ENCODE measurements at places on chromosomes 4 and X. TPM values are rescaled to one million over a fixed set of nuclear protein-coding genes. Genes with fewer than 3 reads are reported as not detected.

Gene LRRC66
- total RNA-seq: 0.30 TPM

Gene GAGE12F
- total RNA-seq: not detected

DNA sequence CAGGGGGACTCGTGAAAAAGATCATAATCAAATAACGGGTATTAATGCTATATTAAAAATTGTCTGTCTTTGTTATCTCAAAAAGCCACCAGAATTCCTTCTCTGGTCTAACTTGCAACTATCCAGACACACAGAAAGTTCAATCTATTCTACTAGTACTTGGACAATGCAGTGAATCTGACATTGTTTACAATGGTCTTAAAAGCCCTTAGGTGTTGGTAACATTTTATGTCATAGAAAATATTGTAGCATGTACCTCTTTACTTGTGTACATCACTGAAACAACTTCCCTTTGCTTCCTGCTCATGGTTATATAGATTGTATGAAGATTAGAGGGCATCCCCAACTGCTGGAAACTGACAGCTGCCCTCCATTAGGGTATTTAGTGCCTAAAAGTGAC is 71.1 kb upstream of the PPP3CA start:
- no peaks in the 10 kb centered on the region for H3K27me3 ChIP-seq
- H3K4me3 ChIP-seq: no peak overlapping the region
- H3K4me1 ChIP-seq: peaks cover 38% of the 10 kb centered on the region
- no peaks in the 10 kb centered on the region for H3K36me3 ChIP-seq
- DNase-seq: no peak

DNA sequence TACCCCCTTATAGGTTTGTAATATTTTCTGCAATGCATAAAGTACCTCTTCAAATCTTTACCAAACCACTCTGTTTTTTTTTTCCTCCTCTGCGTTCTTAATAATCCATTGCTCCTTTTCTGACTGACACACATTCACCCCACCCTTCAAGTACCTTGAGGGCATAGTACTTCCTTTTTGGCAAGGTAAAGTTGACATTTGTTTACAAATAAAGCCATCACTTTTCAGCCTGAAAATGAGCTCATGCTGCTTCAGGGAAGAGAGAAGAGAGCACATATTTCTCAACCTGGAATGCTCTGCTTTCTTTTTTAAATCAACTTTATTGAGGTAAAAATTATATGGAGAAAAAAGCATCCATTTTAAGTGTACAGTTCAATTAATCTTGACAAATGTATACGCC is 113.9 kb downstream of the AGTR2 start:
- H3K27ac ChIP-seq: no peak overlapping the region
- no peaks in the 10 kb centered on the region for H3K36me3 ChIP-seq
- no peaks in the 10 kb centered on the region for H3K4me1 ChIP-seq
- no peak overlapping the region for H3K4me3 ChIP-seq
- no peaks in the 10 kb centered on the region for H3K27me3 ChIP-seq
- DNase-seq: no peak

- H3K4me1 ChIP-seq: no peaks in the 10 kb centered on the region
- no peak overlapping the region for H3K27ac ChIP-seq
- no peaks in the 10 kb centered on the region for H3K27me3 ChIP-seq
- no peaks in the 10 kb centered on the region for H3K36me3 ChIP-seq
- H3K4me3 ChIP-seq: no peak overlapping the region
- DNase-seq: no peak
Observed at GRCh38 chr4:93466446-93466845, 362.1 kb upstream of the ATOH1 start.

GRCh38 chr4:141388481-141388880 is 167.8 kb downstream of the ZNF330 start:
- no peak overlapping the region for H3K4me3 ChIP-seq
- no peak overlapping the region for H3K27ac ChIP-seq
- no peak for DNase-seq
- H3K27me3 ChIP-seq: no peaks in the 10 kb centered on the region
- no peaks in the 10 kb centered on the region for H3K4me1 ChIP-seq
- no peaks in the 10 kb centered on the region for H3K36me3 ChIP-seq

GRCh38 chrX:133749951-133750350 is 235.4 kb downstream of the GPC3 start:
- no peak for DNase-seq
- no peaks in the 10 kb centered on the region for H3K36me3 ChIP-seq
- no peak overlapping the region for H3K4me3 ChIP-seq
- no peaks in the 10 kb centered on the region for H3K27me3 ChIP-seq
- H3K4me1 ChIP-seq: peaks cover 18% of the 10 kb centered on the region

DNA sequence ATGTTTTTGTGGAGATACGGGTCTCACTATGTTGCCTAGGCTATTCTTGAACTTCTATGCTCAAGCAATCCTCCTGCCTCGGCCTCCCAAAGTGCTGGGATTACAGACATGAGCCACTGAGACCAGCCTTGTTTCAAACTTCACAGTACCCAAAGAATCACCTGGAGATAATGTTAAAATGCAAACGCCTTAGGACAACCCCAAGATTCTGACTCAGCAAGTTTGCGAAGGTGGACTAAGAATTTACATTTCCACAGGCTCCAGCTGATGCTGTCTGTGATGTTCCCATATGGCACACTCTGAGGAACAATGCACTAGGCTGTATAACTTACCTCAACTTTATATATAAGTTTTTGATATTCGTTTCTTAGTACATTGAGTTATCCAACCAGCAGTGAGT is 984 bp upstream of the STATH start:
- no peak overlapping the region for H3K4me3 ChIP-seq
- no peaks in the 10 kb centered on the region for H3K4me1 ChIP-seq
- DNase-seq: no peak
- no peaks in the 10 kb centered on the region for H3K36me3 ChIP-seq
- H3K27ac ChIP-seq: no peak overlapping the region

DNA sequence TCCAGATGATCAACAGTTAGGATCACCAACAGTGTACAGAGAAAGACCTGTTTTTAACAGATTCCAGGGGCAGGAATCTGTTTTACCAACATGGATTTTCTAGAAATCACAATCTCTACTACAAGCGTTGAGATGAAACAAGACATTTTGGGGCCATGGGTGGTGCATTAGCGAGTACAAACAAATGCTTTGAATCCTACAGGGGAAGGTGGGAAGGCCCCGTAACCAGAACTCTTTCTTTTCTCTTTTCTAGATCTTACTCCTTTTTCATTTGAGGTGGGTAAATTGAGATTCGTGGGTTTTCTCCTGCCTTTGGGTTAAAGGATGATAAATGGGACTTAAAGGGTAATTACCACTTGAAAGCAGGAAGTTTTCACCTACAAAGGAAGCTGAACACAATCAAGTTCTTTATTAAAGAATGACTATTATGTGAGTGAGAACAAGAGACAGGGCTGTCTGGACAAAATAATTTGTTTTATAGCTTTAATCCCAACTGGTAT is 189.9 kb upstream of the ANXA3 start:
- H3K4me1 ChIP-seq: no peaks in the 10 kb centered on the region
- no peak overlapping the region for H3K4me3 ChIP-seq
- DNase-seq: no peak
- H3K36me3 ChIP-seq: no peaks in the 10 kb centered on the region
- no peak overlapping the region for H3K27ac ChIP-seq
- H3K27me3 ChIP-seq: no peaks in the 10 kb centered on the region

GRCh38 chr4:31557437-31557836 is 837.3 kb downstream of the PCDH7 start:
- H3K4me3 ChIP-seq: no peak overlapping the region
- H3K27me3 ChIP-seq: no peaks in the 10 kb centered on the region
- no peak overlapping the region for H3K27ac ChIP-seq
- no peaks in the 10 kb centered on the region for H3K36me3 ChIP-seq

DNA sequence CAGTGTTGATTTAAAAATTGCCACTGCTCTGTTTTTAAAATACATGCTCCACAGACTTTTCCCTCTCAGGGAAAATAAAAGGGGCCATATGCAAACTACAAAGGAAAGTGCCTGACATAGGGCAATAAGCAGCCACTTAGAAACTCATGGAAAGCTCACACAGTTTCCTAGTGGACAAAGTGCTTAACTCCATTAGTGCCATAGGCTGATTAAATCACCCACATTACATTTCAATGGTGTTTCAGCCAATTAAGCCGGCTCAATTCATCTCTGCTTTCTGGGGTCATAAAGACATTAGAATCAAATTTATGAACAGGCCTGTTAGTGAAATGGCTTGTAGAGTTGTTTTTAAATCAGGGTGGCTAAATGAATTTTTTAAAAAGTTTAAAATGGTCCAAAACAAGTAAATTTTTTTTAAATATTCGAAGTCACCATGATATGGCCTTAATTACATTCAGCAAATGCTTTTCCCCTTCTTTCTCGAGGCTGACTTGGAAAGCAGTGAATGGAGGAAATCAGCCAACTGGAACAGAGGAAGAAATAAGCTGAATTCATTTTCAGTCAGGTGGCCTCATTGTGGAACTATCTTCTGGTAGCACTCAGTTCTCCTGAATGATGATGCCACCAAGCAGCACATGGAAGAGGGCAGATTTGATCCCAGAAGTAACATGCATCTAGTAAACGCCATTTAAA is 2305.1 kb upstream of the AGA start:
- H3K4me3 ChIP-seq: no peak overlapping the region
- no peaks in the 10 kb centered on the region for H3K36me3 ChIP-seq
- no peak for DNase-seq
- H3K27ac ChIP-seq: no peak overlapping the region
- no peaks in the 10 kb centered on the region for H3K4me1 ChIP-seq
- no peaks in the 10 kb centered on the region for H3K27me3 ChIP-seq

GRCh38 chrX:33062041-33062440 is 149.3 kb downstream of the DMD start:
- H3K36me3 ChIP-seq: no peaks in the 10 kb centered on the region
- H3K27me3 ChIP-seq: no peaks in the 10 kb centered on the region
- H3K4me3 ChIP-seq: no peak overlapping the region

- DNase-seq: no peak
- no peak overlapping the region for H3K4me3 ChIP-seq
Observed at GRCh38 chr4:182454440-182455013, 211.3 kb downstream of the TENM3 start.

DNA sequence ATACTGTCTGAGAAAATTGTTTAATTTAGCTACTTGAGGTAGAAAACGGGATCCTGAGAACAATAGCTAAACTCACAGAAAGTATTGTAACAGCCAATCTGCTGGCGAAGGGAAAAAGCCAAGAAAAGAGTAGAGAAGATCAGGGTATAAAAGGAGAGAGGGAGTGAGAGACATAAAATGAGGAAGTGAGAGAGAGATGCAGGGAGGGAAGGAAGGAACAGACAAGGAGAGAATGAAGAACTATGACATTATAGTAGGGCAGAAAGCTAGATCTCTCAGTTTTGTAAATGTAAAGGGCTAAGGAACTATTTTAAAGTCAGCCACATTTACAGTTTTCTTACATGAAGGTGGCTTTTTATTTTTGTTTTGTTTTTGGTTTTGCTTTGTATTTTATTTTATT is 1.6 kb upstream of the GIMD1 start:
- no peaks in the 10 kb centered on the region for H3K27me3 ChIP-seq
- H3K4me1 ChIP-seq: no peaks in the 10 kb centered on the region
- DNase-seq: no peak
- no peaks in the 10 kb centered on the region for H3K36me3 ChIP-seq

GRCh38 chr4:88780389-88780788 is 82.8 kb upstream of the NAP1L5 start:
- no peaks in the 10 kb centered on the region for H3K27me3 ChIP-seq
- H3K27ac ChIP-seq: no peak overlapping the region
- no peak overlapping the region for H3K4me3 ChIP-seq
- H3K36me3 ChIP-seq: no peaks in the 10 kb centered on the region
- DNase-seq: no peak

DNA sequence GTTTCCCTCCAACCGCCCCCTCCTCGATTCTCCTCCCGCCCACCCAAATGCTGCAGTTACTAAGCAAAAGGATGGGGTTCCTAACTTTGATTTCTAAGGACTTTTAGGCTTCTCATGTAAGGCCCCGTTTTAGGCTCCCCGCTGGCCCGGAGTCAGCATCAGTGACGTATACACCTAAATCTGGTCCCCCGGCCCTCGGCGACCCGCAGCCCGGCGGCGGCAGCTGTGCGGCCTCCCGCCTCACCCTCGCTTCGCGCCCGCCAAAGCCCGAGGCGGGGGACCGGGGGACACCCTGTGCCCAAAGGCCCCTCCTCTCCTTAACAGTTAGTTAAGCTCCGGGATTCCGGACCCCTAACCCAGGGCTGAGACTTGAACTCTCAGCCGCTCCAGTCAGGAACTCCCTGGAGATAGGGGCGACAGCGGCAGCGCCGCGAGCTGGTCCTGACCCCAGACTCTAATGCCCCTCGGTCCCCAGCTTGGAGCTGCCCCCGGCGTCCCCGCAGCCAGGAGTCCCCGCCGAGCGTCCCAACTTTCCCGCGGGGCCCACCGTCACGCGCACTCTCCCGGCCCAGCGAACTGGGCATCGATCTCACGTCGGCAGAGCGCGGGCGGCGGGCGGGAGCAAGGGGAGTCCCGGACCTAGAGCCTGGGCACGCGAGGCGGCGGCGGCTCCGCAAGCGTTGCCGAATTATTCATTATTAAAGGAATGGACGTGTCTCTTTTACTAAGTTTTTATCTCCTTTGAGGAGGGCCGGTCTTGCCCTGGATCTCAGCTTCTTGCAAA is 1.5 kb upstream of the NR3C2 start:
- peak overlapping the region; percentile 97 for H3K4me3 ChIP-seq
- H3K27ac ChIP-seq: peak overlapping the region; percentile 92
- DNase-seq: peak; percentile 30
- H3K36me3 ChIP-seq: no peaks in the 10 kb centered on the region

- H3K27me3 ChIP-seq: no peaks in the 10 kb centered on the region
- peak; percentile 89 for DNase-seq
- H3K36me3 ChIP-seq: no peaks in the 10 kb centered on the region
- peaks cover 40% of the 10 kb centered on the region for H3K4me1 ChIP-seq
- peak within 1 kb of the TSS; percentile 88 for H3K27ac ChIP-seq
Observed at GRCh38 chr4:151014521-151015458, at the start of gene LRBA. LRBA (minus strand) TSS chr4:151015284; CDS start chr4:151014642, 642 bp downstream.

DNA sequence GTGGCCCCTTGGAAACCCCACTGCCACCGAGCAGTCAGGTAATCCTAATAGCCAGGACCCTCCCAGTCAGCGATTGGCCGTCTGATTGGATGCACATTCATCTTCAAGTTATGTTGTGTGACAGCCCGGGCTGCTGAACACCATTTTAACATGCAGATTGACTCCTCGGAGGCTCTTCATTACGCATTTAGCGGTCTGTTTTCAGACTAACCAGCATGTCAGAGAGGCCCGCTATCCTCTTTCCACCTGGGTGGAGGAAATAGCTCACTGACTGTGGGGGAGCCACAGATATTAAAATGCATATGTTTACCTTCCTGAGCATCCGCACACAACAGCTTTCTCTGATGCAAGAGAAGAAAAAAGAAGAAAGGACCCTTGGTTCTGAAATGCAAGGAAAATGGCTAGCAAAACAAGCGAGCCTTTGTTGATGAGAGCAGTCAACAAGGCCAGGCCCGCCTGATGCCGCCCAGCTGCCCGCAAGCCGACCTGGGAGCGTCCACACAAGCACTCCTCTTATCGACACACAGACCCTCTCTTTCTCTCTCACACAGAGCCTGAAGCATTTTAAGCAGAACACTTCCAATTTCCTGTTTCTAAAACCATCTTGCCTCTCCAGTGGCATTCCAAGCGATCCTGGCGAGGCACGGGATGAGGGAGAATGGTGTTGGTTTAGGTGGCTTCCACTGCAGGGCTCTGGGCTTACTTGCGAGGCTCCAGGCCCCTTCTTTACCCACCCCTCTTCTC is 118.3 kb downstream of the MGST2 start:
- H3K4me3 ChIP-seq: no peak overlapping the region
- no peak overlapping the region for H3K27ac ChIP-seq
- H3K27me3 ChIP-seq: no peaks in the 10 kb centered on the region
- no peaks in the 10 kb centered on the region for H3K36me3 ChIP-seq
- no peak for DNase-seq

All from CD4-positive, alpha-beta memory T cell (primary cell).